ENCODE measurements at places on chromosomes 7 and 10.

GRCh38 chr7:150787321-150788281 is 12.6 kb downstream of the TMEM176B start:
- no peaks in the 10 kb centered on the region for H3K36me3 ChIP-seq
- peaks cover 1% of the 10 kb centered on the region for H3K27me3 ChIP-seq
- peaks cover 6% of the 10 kb centered on the region for H3K4me1 ChIP-seq
- DNase-seq, result no peak

DNA sequence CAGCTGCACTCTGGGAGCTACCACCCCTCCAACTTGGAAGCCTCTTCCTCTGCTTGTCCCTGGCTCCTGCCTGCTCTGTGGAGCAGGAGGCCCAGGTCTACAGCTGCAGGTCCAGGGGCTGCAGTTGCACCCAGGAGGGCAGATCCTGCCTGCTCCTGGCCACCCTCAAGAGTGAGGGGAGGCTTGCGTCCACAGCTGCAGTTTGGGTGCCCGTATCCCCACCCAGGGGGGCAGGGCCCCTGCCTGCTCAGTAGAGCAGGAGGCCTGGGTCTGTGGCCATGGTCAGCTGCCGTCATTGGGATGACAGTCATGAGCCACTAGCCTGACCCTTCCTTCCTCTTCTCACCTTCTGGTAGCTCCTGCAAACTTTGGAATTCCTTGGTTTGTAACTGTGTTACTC is 25.1 kb downstream of the HHEX start:
- H3K27me3 ChIP-seq, result peaks cover 21% of the 10 kb centered on the region
- no peak for DNase-seq
- no peaks in the 10 kb centered on the region for H3K36me3 ChIP-seq
- H3K27ac ChIP-seq, result no peak overlapping the region
- peaks cover 9% of the 10 kb centered on the region for H3K4me1 ChIP-seq

- H3K4me1 ChIP-seq, result no peaks in the 10 kb centered on the region
- H3K4me3 ChIP-seq, result no peak overlapping the region
- no peak for DNase-seq
- H3K36me3 ChIP-seq, result no peaks in the 10 kb centered on the region
- H3K27ac ChIP-seq, result no peak overlapping the region
Measured at GRCh38 chr7:9945857-9946256, 1027.8 kb upstream of the PHF14 start.

- H3K4me3 ChIP-seq, result peak overlapping the region; percentile 91
- H3K4me1 ChIP-seq, result peaks cover 62% of the 10 kb centered on the region
- H3K27me3 ChIP-seq, result peaks cover 12% of the 10 kb centered on the region
- no peak for DNase-seq
- H3K36me3 ChIP-seq, result peaks cover 30% of the 10 kb centered on the region
- peak overlapping the region; percentile 87 for H3K27ac ChIP-seq
Measured at GRCh38 chr7:818031-818699, 14.1 kb upstream of the SUN1 start.

- no peak overlapping the region for H3K27ac ChIP-seq
- H3K4me3 ChIP-seq, result no peak overlapping the region
- H3K27me3 ChIP-seq, result no peaks in the 10 kb centered on the region
- DNase-seq, result no peak
Measured at GRCh38 chr7:20825555-20825954, 38.9 kb upstream of the SP8 start.

- H3K27me3 ChIP-seq, result peaks cover 31% of the 10 kb centered on the region
- H3K36me3 ChIP-seq, result no peaks in the 10 kb centered on the region
- no peak overlapping the region for H3K4me3 ChIP-seq
- H3K27ac ChIP-seq, result no peak overlapping the region
- no peak for DNase-seq
Measured at GRCh38 chr7:149669121-149669818, 104.1 kb downstream of the ZNF467 start.

DNA sequence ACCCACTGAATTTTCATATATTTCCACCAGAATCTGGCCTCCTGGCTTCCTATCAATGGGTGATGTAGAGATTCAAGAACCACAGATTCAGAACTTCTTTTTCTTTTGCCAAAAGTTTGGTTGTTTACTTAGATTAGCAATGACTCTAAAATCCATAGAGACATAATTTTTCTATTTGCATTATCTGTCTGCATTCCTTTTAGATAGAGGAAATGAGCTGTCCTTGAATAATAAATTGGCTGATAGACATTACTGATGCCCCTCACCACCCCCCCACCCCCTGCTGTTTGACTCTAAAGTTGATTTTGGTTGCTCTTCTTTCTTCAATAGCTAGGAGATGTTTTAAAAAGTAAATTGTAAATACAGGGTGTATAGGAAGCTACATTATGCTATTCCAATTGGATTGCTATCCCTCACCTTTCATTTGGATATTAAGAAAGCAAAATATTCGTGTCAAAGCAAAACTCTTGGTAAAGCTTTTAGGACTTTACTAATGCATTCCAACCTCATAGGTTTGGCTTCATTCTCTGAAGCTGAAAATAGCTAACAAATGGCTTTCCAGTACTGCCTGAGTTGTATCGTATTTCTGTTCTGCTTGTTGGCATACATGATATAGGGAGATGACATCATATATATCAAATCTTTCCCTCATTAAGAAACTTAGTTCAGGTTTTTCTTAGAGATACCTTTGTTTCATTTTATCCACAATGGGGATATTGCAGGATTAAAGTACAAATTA is 606.0 kb downstream of the ARL4A start:
- DNase-seq, result no peak
- no peaks in the 10 kb centered on the region for H3K36me3 ChIP-seq
- H3K27me3 ChIP-seq, result no peaks in the 10 kb centered on the region
- no peak overlapping the region for H3K4me3 ChIP-seq
- H3K27ac ChIP-seq, result no peak overlapping the region

DNA sequence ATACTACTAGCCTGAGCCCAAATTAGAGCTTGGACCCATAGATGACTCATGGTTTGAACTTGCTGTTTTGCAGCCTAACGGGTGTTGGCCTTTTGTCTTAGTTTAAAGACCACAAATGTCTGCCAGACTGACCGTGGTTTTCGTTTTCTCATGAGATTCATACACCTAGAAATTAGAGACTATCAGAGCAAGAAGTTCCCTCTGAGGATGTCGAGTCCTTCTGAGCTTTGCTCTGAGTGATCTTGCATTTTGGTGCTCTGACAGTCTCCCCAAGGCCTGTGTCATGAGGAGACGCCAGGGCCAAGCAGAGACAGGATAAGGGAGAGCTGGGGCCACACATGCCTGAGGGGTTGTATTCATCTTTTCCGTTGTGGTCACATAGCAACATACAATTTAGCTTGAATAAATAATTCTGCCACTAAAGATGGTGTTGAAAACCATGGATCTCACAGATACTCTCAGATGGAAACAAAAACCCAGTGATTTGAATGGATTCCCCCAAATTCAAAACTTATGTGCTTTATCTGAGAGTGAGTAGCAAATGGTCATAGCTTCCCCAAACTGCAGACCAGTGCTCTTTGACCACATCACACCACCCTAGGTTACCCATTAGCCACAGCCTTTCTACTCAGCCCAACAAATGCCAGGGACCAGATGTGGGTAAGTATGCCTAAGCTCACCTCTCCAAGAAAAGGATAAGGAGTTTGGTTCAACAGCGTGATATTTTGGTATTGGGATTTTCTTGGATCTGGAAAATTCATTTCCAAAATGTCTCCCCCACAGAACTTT is 762.0 kb upstream of the IGFBP3 start:
- H3K27ac ChIP-seq, result no peak overlapping the region
- H3K4me3 ChIP-seq, result no peak overlapping the region
- no peaks in the 10 kb centered on the region for H3K4me1 ChIP-seq
- no peaks in the 10 kb centered on the region for H3K36me3 ChIP-seq
- H3K27me3 ChIP-seq, result no peaks in the 10 kb centered on the region
- no peak for DNase-seq

GRCh38 chr10:10976652-10977051 is 41.0 kb upstream of the CELF2 start:
- H3K27me3 ChIP-seq, result peaks cover 20% of the 10 kb centered on the region
- H3K36me3 ChIP-seq, result no peaks in the 10 kb centered on the region
- no peak for DNase-seq
- no peak overlapping the region for H3K4me3 ChIP-seq

DNA sequence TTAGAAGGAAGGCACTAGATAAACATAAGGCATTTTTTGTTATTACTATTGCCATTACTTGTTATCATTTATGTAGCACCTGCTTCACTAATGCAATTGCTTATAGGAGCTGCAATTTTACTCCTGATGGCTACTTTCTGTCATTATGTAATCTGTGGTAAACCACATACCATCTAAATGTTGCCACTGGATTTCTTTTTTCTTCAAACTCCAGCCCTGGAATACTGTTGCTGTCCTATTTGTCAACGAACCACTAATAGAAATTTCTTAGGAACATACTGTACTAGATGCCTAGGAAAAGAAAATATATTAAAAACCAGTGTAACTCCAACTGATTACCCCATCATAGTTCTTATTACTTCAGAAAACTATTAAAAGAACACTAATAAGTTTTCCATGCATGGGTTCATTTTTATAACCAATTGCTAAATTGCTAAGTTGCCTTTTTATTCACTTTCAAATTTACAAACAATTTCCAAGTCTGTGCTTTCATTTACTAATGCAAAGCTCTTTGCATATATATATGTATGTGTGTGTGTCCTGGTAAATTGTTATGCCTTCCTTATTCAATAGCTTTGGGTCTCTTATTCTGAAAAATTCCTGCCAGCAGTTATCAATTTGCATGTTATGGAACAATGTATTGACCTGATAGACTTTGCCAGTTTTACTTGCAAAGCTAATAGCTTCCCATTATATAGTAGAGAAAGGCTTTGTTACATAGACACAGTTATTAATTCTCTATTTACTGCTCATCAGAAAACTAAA is 287.4 kb downstream of the EXOC4 start:
- H3K36me3 ChIP-seq, result peaks cover 4% of the 10 kb centered on the region
- H3K27ac ChIP-seq, result no peak overlapping the region
- peaks cover 2% of the 10 kb centered on the region for H3K4me1 ChIP-seq
- H3K27me3 ChIP-seq, result no peaks in the 10 kb centered on the region
- H3K4me3 ChIP-seq, result no peak overlapping the region
- no peak for DNase-seq

DNA sequence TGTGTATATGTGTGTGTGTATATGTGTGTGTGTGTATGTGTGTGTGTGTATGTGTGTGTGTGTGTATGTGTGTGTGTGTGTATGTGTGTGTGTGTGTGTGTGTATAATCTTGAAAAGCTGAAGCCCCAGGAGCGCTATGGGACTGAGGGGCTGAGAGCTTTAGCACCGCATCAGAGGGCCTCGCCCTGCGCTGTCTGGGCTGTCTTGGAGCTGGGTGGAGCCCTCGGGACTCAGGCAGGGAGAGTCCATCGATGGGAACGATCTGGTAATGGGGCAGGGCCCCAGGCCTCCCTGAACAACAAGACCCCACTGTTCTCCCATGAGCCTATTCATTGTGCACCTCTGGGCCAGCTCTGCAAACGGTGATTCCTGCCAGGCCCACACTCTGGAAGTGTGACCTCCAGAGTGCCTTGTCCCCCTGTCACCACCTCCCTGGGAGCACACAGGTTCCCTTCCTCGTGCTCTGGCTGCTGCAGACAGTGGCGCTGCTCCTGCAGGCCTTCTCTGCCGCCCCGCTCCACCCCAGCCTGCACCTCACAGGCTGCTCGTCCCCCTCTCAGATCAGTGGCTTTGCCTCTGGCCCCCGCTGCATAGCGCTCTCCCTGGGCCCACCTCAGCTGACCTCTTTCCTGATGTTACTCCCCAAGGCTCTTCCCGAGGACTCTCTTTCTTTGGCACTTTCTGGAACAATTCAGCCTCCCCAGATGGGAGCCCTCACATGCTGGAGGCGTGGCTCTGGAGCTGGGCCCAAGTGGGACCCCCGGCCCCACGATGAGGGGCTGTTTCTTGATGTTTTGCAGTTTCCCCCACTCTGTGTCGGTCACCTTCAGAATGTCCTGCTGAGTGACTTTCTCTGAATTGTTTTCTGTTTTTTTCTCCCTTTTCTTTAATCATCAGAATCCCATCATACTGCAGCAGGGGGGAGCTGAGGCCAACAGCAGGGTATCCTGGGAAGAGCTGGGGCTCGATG is 542.2 kb upstream of the FOXK1 start:
- DNase-seq, result no peak
- H3K27ac ChIP-seq, result no peak overlapping the region
- H3K27me3 ChIP-seq, result peaks cover 4% of the 10 kb centered on the region
- no peaks in the 10 kb centered on the region for H3K36me3 ChIP-seq
- no peaks in the 10 kb centered on the region for H3K4me1 ChIP-seq

GRCh38 chr7:155985518-155986250 is 173.4 kb upstream of the SHH start:
- H3K27me3 ChIP-seq, result peaks cover 6% of the 10 kb centered on the region
- no peak for DNase-seq
- no peak overlapping the region for H3K27ac ChIP-seq
- H3K4me3 ChIP-seq, result no peak overlapping the region

DNA sequence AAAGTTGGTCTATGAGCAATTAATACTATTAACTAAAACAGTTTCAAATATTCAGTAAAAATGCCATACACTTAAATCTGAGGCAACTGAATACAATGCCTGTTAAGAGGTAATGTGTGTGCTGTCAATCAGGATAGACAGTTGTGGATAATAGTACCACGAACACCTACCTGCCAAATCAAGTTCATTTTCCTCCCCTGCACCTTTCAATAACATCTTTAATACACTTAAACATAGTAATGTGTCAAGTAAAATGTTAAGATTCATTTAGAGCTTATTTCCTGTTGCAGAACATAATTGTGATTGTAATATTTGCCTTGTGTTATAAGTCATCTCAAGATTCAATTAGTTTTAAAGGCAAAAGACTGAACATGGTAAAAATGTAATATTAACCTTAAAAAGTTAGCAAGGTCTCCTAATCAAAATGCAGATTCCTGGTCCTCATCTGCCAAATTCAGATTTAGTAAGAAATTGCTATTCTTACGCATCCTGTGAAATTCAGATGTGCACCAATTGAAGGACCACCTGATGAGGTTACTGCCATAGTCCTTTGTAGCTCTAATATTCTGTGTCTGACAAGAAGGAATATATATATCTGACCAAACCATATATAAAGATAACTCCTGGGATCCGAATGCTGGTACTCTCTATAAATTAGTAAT is 37.1 kb downstream of the COL1A2 start:
- no peak overlapping the region for H3K4me3 ChIP-seq
- H3K36me3 ChIP-seq, result no peaks in the 10 kb centered on the region
- no peak overlapping the region for H3K27ac ChIP-seq
- H3K27me3 ChIP-seq, result peaks cover 14% of the 10 kb centered on the region
- no peak for DNase-seq

- no peaks in the 10 kb centered on the region for H3K4me1 ChIP-seq
- DNase-seq, result no peak
- H3K27ac ChIP-seq, result no peak overlapping the region
- no peak overlapping the region for H3K4me3 ChIP-seq
- no peaks in the 10 kb centered on the region for H3K27me3 ChIP-seq
- peaks cover 2% of the 10 kb centered on the region for H3K36me3 ChIP-seq
Measured at GRCh38 chr7:66330961-66331360, 125.8 kb downstream of the TPST1 start.

GRCh38 chr7:101238226-101239182 is 902 bp upstream of the CLDN15 start:
- H3K4me1 ChIP-seq, result peaks cover 11% of the 10 kb centered on the region
- H3K27me3 ChIP-seq, result no peaks in the 10 kb centered on the region
- no peak for DNase-seq
- H3K4me3 ChIP-seq, result no peak overlapping the region
- H3K36me3 ChIP-seq, result no peaks in the 10 kb centered on the region
- H3K27ac ChIP-seq, result peak overlapping the region; percentile 19

- DNase-seq, result no peak
- H3K36me3 ChIP-seq, result no peaks in the 10 kb centered on the region
- no peaks in the 10 kb centered on the region for H3K27me3 ChIP-seq
- H3K4me1 ChIP-seq, result peaks cover 2% of the 10 kb centered on the region
- no peak overlapping the region for H3K4me3 ChIP-seq
Measured at GRCh38 chr7:148319316-148319808, 271.2 kb upstream of the C7orf33 start.

All from activated naive CD8-positive, alpha-beta T cell treated with anti-CD3 and anti-CD28 coated beads, Interleukin-2, amount 50 U/mL, for 24 hours (primary cell).